ENCODE measurements at places on chromosomes 7 and 10. TPM values are rescaled to one million over a fixed set of nuclear protein-coding genes. Genes with fewer than 3 reads are reported as not detected.

The MYPN gene
- not detected for total RNA-seq

The NUTM2E gene
- total RNA-seq, result not detected

The PLEKHS1 gene
- 0.36 TPM for total RNA-seq

The GJD4 gene
- total RNA-seq, result not detected

The SPDYE5 gene
- not detected for total RNA-seq

The TEX36 gene
- total RNA-seq, result not detected

The HOXA9 gene
- total RNA-seq, result 50.1 TPM

The ITGB8 gene
- total RNA-seq, result 25.0 TPM

The GNAT3 gene
- total RNA-seq, result not detected

The PPP1R17 gene
- not detected for total RNA-seq

DNA sequence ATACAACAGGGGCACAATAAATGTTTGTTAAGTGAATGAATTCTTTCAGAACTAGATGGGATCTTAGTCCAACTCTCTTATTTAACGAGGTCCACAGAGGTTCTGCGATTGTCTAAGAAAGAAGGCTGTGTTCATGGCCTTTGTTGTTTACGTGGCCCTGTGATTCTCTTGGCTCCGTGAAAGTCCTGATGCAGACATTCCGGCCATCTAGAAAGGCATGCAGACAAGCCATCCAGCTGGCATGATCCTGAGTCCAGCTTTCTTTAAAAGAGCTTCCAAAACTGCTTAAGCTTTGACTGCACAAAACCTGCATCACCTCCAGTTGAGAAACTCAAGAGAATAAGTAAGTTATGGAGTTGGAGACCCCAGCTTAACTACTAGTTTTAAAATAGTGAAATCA is 26.0 kb downstream of the EGFR start:
- DNase-seq, result no peak

DNA sequence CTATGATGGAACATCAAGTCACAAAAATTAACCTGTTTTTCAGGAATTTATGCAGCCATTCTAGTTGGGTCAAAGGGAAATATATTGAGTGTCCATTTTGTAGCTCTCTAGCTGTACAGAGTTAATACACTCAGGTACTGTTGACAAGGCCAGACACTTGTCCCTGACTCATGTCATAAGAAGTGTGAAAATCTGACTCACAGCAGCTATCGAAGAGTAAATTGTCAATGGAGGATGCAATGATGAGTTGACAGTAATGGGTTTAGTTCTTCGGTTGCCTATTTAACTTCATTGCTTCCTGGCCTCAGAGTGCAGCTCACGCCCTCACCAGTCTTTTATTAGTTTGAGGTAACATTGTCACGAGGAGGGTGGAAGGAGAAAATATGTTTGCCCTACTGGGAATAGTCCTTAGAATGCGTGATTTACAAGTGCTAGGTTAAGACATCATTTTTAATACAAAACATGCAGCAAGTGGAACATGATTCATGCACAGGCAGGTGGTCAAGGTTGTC is 255.1 kb downstream of the XPNPEP1 start:
- DNase-seq, result no peak

- DNase-seq, result no peak
Observed at GRCh38 chr7:155574556-155575290, 28.4 kb upstream of the CNPY1 start.

DNA sequence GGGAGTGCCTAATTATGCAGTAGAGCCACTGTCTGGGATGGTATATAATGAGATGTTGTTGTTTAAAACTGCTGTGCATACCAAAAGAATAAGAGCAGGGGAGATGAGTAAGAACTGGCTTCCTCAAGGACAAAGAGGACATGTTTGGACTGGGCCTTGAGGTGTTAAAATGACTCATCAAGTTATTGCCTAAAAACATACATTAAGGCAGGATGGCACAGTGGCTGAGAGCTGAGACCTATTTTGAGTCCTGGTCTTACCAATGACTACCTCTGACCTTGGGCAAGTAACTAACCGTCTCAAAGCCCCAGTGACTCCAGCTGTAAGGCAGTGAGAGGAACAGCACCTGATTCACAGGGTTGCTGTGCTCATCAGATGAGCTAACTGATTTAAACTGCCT is 71.1 kb downstream of the CFAP58 start:
- DNase-seq, result no peak

DNA sequence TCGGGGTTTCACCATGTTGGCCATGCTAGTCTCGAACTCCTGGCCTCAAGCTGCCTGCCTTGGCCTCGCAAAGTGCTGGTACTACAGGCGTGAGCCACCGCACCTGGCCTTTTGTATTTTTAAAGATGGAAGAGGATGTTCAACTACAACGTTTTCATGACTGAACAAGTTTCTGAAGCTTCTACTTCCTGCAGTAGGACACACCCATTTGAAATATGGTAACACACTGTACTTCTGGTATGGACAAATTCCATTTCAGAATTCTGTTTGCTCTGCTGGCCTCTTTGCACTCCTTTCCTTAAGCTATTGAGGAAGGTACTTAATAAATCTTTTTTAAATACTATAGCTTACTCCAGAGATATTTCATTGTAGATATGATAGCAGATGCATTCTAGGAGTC is 10.9 kb upstream of the CDK1 start:
- DNase-seq, result no peak

DNA sequence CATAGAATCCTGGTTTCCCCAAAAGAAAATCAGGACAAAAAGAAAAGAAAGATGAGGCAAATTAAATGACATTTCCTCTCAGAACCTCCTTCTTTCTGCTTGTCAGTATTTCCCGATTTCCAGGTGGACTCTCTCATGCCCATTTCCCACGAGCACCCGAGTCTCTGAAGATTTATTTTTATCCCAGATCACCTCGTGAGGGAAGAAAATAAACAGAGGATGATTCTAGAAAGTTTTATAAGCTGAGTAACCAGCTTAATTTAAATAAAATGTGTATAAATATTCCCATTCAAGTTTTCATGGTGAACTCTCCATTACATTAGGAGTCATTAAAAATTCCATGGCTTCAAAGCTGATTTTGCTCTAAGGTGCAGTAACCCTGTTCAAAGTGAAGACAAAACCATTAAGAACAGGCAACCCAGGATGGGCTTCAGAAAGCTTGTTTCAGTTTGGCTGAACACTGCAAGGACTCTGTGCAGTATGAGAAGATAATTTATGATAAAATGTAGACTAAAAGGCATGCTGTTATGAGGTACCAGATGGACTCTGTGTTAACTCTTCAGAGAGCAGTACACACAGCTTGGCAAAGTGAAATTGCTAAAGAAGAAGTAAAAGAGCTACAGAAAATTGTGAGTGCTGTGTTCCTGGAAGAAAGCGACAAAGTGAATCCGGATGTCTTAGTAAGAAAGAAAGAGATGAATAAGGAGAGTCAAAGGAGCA is 521.3 kb upstream of the LRRN3 start:
- no peak for DNase-seq

DNA sequence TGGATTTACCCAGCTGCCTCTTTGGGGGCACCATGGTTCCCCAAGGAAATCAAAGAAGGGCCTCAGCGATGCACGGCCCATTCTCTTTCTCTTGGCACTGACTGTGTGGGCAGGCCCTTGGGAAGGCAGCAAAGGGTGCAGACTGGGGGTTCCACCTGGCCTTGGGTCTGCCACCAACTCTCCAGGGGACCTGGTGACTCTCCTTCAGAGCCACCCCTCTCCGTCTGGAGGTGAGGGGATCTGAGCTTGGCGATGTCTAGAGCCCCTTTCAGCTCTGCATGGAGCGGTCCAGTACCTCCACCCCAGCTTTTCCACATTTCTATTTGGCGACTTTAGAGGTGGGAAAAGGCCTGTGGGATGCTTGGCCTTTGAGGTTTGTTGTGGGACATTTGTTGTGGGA is 69.1 kb downstream of the C10orf120 start:
- DNase-seq, result no peak

GRCh38 chr10:63247771-63248170 is 114.6 kb downstream of the NRBF2 start:
- DNase-seq, result no peak

DNA sequence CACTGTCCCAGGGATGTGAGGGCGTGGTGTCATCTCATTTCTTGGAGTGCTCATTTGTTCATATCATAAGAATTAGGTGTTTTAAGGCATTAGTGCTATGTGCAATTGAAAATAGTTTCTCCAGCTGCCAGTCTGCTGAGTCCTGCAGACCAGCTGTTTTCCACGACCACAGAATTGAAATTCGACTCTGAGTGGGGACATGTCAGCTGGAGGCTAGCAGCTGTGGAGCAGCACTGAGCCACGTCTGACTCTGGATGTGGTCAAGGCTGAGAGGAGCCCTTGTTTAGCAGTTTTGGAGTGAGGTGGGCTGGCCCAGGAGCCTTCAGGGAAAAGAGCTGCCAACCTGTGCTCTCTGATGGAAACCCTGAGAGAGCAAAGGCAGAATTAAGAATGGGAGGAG is 156.3 kb upstream of the GRB10 start:
- DNase-seq, result peak; percentile 46

DNA sequence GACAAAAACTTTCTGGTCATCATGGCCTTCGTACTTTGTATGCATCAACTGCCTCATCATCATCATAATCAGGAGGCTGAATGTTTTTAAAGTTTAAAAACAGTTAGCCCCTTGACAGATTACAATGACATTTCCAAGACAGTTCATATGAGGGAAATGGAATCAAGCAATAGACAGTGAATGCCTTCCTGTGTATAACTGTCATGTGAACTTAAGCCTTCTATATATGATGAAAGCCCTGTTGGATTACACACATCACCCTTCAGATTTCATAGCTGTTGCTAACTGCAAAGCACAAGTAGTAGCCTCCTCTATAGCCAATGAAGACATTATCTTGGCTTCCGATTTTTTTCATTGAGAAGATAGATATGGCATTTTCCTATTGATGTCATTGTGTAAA is 154.0 kb downstream of the PLXDC2 start:
- no peak for DNase-seq

DNA sequence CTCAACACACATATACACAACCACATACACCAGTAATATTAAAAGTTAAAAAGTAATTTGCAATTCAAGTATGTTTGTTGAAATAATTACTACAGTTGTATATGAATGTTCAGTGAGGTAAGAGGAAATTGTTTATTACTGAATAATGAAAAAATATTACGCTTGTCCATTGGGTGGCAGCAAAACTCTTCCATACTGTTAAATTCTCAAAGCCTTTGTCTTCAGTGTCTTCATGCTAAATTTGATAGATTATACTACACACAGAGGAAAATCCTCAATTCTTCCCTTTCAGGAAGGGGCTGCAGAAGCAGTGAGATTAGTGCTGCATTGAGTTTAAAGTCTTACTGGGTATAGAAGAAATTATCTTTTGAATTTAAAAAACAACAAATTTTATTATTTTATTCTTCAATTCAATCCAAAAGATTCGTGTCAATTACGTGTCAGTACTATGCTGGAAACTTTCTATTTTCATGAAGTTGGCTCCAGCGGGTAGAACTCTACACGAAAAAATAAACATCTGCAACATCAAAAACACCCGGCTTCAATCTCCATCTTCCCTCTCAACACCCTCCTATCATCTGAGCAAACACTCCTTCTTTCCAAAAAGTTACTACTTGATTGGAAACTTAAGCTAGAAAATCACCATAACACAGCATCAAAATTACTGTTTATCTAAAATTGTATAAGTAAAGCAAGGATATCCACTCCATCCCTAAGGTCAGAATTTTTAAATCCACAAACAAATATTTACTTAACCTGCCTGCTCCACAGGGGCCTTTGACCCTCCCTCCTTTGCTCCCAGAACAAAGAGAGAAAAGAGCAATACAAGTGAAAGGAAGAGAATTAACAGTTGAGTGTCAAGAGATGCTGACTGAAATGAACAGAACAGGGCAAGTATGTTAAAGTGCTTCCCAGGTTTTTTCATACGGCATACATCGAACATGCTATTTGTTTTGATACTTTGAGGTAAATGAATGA is 37.0 kb upstream of the TES start:
- no peak for DNase-seq

- no peak for DNase-seq
Observed at GRCh38 chr7:133858311-133858710, 268.8 kb upstream of the LRGUK start.

DNA sequence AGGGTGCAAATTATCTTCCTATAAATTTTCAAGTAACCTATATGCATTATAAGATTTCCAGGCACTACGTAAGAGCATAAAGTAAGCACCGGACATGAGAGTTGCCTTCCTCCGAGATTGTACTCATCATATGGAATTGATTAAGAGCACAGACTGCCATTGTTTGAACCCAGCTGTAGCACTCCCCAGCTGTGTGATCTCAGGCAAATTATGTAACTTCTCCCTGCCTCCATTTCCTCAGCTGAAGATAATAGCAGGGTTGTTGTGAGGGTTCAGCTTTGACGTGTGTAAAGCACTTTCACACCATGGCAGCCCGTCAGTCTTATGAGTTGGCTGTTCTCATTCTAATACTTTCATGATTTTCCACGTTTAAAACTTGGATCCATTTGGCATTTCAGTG is 122.6 kb downstream of the ITIH5 start:
- DNase-seq, result no peak

GRCh38 chr7:44284216-44284615 is 41.2 kb downstream of the CAMK2B start:
- peak; percentile 83 for DNase-seq

GRCh38 chr7:71824006-71824760 is 588.0 kb downstream of the CALN1 start:
- no peak for DNase-seq

DNA sequence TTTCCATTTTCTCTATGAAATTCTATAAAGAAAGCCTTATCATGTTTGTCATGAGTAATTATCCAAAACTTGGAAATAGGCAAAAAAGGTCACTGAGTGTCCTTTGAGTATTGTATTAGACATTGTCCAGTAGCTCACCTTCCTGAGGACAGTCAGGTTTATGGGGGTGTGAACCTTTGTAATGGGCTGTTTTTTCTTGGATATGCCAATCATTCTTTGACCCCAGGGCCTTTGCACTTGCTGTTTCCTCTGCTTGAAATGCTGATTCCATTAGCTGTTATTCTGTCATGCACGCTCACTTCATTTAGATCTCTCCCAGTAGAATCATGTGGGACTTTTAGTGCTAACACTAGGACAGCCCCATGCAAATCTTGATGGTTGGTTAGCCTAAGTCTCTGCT is 4.9 kb downstream of the CCDC172 start:
- DNase-seq, result no peak

DNA sequence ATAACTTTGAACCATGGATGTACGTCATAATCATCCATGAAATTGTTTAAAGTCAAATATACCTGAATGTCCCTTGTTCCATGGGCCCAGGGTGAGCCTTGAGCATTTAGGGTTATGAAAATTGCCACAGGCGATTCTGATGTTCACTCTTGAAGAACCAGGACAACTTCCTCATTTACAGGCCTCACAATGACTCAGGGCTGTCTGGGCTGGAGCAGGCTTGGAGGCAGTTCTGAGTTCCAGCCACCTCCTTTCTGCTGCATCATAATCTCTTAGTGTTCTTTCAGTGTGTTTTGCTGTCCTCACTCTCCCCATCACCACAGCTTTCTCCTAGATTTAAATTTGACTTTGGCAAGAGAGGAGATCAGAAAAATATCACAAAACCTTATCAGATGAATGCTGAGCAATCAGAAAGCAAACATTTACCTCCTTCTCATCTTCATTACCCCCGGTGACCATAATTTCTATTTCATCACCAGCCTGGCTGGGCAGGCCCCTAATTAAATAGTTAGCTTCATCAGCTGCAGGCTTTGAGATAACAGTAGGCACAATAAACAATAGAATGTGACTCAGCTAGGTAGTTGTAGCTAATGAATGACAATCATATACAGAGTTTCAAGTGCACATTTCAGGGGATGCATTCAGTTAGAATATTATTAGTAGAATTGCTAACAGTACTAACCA is 571.0 kb downstream of the SH2D4B start:
- no peak for DNase-seq

Data from lower leg skin (tissue), 4 donors.